ENCODE measurements at places on chromosomes 2 and 18.

- no peak for DNase-seq
Observed at GRCh38 chr2:3042601-3043585, 334.7 kb downstream of the EIPR1 start.

GRCh38 chr2:11602563-11603204 lies 67.3 kb downstream of the NTSR2 start:
- DNase-seq: no peak

DNA sequence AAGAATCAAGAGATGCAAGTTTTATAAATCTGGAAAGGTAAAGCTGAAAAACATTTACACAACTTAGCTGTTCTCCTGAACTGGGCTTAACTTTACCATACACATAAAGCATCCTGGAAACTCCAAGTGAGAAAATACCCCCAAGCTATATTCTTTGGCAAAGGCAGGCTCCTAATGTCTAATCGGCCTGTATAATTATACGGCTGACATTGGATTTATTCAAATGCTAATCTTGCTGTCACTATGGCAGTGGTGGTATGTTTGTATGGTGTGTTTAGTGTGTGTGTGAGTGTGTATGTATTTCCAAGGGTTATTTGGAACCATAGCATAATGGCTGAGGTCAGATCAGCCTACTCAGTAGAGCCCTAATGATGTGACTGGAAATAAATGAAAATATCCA lies 1031.8 kb upstream of the ZEB2 start:
- DNase-seq: no peak

GRCh38 chr18:62937065-62937464 lies 221.7 kb downstream of the PHLPP1 start:
- DNase-seq: no peak

- DNase-seq: no peak
Observed at GRCh38 chr2:66696886-66697285, 262.0 kb downstream of the MEIS1 start.
